ENCODE measurements at places on chromosomes 16 and 17.

DNA sequence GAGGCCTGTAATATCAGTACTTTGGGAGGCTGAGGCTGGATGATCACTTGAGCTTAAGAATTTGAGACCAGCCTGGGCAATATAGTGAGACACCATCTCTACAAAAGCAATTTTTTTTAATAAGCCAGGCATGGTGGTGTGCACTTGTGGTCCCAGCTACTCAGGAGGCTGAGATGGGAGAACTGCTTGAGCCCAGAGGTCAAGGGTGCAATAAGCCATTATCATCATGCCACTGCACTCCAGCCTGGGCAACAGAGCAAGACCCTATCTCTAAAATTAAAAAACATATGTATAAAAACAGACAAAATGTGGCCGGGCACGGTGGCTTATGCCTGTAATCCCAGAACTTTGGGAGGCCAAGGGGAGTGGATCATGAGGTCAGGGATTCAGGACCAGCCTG lies 3.2 kb upstream of the ZNF785 start:
- no peak for DNase-seq

DNA sequence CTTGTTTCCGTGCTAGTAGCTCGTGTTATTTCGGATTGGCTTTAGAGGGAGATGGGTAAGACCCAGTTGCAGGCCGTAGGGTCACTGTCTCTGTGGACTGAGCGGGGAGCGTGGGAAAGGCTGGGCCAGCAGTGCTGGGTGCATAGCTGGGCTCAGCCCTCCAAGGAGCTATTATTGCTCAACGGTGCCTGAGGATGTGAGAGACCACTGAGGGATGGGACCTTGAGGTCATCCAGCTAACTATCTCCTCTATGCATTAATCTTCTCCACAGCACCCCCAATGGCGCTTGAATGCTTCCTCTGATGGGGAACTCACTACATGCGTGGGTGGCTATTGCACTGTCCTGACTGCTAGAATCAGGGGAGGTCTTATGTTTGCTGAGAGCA lies 126.1 kb upstream of the FOXF1 start:
- DNase-seq = peak; percentile 11

- no peak for DNase-seq
Observed at GRCh38 chr16:1335211-1335971, 1.9 kb downstream of the BAIAP3 start.

- no peak for DNase-seq
Observed at GRCh38 chr17:56598466-56598865, 5.0 kb downstream of the NOG start.

- no peak for DNase-seq
Observed at GRCh38 chr16:46839986-46840443, 9.0 kb upstream of the C16orf87 start.

DNA sequence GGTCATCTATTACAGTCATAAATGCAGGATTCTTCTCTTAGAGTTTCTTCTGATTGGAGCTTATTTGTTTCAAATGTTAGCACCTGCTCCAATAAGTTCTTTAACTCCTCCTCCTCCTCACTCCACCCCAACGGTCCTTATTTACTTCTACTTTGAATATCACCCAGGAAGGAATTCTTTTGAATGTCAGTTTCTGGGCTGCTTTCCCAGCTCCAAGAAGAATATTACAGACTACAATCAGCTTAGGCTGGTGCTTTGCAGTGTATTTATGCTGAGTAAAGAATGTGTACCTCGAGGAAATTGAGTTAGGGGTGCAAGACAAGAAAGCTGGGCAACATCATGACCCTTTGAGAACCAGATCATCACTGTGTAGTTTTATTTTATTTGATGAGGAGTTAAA lies 30.8 kb downstream of the MAP3K3 start:
- DNase-seq = no peak

GRCh38 chr16:53457670-53458069 lies 23.4 kb downstream of the RBL2 start:
- DNase-seq = peak; percentile 46

DNA sequence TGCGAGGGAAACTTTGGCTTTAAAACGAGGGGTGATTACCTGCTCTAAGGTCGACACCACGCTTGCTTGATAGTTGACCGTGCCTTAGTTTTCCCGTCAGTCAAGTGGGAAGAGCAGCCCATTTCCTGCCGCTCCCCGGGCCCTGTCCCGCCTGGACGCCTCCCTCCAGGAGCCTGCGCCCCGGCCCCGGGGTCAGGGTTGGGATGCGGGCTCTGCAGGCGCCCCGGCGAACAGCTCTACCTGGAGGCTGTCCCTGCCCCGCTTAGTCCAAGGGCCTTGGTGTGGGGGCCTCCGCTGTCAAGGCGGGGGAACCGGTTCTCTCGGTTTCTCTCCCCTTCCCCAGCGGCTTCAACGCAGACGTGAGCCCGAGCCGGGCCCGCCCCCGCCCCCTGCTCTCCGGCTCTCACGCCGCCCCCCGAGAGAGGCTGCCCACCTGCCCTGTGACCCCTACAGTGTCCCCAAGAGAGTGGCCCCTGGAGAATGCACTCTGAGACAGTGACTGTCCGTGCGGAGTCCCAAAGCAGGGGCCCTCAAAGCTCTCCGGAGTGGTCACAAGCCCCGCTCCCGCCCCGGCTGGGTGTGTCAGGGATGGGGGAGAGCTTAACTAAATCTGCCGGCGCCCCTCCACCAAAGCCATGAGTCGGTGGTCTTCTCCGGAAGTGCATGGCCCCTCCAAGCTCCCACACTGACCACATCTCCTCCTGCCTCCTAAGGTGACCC lies 117.4 kb upstream of the SMURF2 start:
- DNase-seq = no peak

- no peak for DNase-seq
Observed at GRCh38 chr17:32861981-32862380, 14.9 kb downstream of the MYO1D start.

GRCh38 chr17:39064374-39064773 lies 87.1 kb downstream of the PLXDC1 start:
- DNase-seq = no peak

GRCh38 chr17:34616148-34616547 lies 36.8 kb downstream of the TMEM132E start:
- DNase-seq = no peak

GRCh38 chr16:57663436-57663835 lies 4.7 kb upstream of the ADGRG3 start:
- no peak for DNase-seq

DNA sequence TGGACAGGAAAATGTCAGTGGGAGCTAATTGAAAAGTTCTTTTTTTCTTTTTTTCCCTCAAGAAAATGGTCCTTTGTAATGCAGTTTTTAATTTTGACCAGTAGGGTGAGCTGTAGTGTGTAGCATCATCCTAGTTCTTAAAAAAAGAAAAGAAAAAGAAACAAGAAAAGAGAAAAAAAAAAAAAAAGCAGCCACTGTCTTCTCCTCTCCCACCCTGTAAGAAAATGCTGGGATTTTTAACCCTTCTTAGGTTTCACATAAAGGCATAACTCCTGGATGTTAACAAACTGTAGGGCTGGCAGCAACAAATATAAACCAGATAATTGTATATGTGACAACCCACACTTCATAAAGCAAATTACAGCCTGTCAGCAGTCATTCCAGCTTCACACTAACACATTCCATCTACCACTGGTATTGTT lies 78.1 kb downstream of the SKAP1 start:
- peak; percentile 22 for DNase-seq

DNA sequence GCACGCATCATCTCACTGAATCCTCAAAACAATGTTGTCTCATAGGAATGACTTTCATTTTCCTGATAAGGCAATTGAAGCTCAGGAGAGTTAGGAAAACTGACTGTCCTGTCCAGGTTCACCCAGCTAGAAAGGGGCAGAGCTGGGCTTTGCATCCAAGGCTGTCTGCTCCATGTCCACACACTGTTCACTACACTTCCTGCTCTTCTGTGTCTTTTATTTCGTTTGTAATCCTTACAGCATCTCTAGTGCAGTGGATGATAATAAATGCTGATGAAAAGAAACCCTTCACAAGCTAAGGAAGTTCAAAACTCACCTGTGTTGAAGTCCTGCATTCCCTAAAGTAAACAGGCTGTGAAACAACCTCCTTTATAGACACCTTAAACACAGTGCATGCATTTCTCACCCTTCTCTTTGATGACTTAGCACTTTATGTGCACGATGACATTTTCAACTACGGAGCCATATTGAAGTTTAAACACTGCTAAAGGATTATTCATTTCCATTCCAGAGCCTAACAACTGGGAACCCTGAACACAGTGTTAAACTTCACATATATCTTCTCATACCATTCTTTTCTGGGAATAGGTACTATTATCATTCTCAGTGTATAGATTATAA lies 31.0 kb upstream of the GPR139 start:
- DNase-seq = no peak

- DNase-seq = peak; percentile 58
Observed at GRCh38 chr17:68572138-68572842, 28.9 kb downstream of the FAM20A start.

DNA sequence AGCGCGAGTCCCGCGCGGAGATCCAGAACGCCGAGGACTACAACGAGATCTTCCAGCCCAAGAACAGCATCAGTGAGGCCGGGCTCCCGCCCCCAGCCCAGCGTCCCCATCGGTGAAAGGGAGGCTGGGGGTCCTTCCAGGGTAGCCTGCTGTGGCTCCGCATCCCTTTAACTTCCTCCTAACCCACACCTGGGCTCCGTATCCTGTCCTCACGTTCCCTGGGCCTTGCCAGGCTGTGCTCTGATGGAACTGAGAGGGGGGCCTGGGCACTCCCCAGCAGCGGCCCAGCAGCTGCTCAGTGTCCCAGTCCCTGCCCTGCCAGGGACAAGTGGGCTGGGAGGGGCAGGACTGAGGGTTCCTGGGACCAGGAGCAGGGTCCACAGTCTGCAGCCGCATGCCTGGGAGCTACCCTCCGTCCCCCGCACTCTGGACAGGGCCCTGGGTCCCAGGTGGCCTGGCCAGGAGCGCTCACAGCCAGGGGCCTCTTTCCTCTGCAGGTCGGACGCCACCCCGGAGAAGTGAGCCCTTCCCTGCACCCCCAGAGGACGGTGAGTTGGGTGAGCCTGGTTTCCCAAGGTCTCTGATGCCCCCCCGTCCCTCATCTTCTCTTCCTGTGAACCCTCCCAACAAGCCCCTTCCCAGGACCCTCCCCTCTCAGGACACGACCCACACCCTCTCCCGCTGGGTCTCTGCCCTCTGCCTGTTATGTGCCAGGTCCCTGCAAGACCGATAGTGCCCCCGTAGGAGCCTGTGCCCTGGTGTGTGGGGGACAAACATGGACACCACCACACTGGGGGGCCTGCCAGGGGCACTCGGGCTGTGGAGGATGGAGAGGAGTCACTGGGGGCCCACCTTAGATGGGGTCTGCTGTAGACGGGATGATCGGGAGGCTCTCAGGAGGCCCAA lies 18.1 kb downstream of the KATNB1 start:
- no peak for DNase-seq

DNA sequence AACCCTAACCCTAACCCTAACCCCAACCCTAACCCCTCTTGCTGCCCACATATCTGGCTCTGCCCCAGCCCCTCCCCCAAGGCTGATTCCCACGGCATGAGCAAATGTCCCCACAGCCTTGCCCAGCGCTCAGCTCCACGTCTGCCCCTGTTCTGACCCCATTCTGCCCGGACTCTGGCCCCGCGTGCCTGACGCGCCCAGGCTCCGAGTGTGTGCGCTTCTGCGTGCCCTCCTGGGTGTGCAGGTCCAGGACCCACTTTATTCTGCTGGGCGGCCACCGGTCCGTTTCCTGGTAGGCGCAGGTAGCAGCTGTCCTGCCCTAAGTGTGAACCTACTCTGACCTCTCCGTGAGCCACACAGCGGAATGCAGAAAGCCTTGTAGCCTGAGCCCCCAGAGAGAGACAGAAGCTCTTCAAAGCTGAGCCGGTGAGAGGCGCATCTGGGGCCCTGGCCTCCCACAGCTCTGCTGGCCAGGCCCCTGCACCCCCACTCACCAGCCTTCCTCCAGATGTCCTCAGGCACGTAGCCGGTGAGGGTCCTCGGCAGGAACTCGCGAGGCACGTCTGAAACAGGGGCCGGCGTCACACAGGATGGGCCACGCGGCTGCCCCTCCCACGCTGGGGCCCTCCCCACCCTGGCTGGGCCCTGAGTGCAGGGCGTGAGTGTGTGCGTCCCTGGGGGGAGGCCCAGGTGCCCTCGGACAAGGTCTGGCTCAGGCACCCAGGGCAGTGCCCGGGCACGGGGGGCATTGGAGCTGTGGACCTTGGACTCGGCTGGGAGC lies 14.0 kb upstream of the PABPN1L start:
- DNase-seq = no peak

- DNase-seq = no peak
Observed at GRCh38 chr17:79046916-79047280, 22.9 kb downstream of the C1QTNF1 start.

GRCh38 chr16:1093284-1094123 lies 2.5 kb downstream of the C1QTNF8 start:
- DNase-seq = no peak

- no peak for DNase-seq
Observed at GRCh38 chr16:69831212-69832123, 69.3 kb downstream of the WWP2 start.

DNA sequence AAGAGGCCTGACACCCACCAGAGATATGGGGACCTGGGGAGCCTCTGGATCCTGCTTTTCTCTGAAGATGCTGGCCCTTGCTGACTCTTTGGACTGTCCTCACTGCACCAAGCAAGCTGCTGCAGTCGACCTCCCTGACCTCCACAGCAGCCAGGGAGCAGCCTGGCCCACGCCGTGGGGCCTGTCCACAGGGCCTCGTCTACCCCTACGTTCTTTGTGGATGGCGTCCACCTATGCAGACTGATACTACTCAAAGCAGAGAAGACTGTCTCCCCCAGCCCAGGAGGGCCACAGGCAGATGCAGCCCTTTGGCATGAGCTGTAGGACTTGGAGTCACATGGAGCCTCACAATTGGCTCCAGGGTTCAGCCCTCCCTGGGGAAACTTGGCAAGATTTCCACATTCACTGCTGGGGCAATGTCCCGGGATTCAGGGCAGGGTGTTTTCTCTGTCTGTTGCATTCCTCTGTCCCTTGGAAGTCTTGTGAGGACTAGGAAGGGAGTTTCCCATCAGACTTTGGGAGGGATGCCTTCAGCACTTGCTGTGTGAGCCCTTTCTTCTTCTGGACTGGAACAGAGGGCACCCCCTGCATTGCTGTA lies 152.2 kb downstream of the NTN1 start:
- no peak for DNase-seq

DNA sequence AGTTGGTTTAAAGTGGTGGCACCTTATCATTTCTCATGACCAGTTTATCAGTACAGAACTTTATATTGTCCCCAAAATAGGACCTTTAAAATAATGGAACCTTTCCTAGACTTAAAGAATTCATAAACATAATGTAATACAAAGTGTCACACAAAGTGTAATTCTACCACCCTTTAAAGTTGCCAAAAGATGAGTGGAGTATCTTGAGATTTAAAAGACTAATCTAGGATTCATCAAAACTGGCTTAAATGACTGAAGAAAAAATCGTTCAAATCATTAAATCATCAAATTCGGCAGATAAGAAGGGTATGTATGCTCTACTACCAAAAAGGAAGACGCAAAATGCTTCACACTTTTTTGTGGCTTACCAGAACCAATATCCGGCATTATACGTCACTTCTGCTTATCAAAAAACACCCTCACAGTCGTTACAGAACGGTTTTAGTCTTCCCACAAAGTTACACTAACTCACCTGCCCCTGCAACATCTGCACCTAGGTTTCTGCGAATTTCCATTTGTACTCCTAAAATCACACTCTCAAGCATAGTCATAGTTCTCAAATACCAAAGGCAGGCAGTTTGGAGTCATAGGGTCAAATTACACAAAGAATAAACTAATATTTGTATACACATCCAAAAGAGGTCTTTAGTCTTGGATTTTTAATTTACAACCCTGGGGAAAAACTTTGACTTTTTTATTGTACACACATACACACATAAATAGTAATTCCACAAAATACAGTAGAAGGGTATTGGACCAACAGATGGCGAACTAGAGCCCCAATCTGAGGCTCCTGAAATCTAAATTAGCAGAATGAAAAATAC lies 1.4 kb upstream of the KANSL1 start:
- peak; percentile 90 for DNase-seq

Data from NB4 (cell line).